ENCODE measurements at places on chromosomes 3 and 15.

GRCh38 chr3:189977174-189977573, 143.5 kb downstream of the P3H2 start:
- no peak for DNase-seq

GRCh38 chr3:182583545-182583944, 209.8 kb upstream of the ATP11B start:
- no peak for DNase-seq

DNA sequence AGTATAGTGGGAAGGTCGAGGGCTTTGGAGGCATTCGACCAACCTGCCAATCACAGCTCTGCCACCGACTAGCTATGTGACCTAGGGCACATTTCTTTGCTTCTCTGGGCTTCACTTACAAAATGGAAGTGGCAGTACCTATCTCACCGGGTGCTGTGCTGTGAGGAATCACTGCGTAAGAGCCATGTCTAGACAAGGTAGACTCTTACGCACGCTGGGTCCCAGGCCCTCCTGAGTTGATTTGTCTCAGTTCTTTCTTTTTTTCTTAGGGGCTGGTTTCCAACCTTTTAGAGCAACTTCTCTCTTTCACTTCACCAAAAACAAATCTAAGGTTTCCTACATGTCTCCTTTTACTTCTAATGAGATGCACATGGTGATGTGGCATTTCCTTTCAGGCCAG, 18.8 kb downstream of the CA12 start:
- no peak for DNase-seq

- DNase-seq: no peak
These were observed 79.4 kb downstream of the AAGAB start for GRCh38 chr15:67174864-67175573.

- DNase-seq: no peak
These were observed 115.2 kb upstream of the KCNMB2 start for GRCh38 chr3:178421069-178421468.

DNA sequence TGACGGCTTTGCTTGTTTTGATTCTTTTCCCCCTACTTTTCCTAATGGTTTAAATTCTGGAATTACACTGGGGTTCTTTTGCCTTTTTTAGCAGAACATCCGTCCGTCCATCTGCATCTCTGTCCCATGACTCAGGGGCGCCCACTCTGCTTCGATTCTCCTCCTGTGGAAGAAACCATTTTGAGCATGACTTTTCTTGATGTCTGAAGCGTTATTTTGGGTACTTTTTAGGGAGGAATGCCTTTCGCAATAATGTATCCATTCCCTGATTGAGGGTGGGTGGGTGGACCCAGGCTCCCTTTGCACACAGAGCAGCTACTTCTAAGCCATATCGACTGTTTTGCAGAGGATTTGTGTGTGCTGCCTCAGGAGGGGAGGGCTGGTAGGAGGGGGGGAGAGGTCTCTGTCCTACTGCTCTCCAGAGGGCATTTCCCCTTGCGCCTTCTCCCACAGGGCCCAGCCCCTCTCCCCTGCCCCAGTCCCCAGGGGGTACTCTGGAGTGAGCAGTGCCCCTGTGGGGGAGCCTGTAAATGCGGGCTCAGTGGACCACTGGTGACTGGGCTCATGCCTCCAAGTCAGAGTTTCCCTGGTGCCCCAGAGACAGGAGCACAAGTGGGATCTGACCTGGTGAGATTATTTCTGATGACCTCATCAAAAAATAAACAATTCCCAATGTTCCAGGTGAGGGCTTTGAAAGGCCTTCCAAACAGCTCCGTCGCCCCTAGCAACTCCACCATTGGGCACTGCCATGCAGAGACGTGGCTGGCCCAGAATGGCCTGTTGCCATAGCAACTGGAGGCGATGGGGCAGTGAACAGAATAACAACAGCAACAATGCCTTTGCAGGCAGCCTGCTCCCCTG, 19.5 kb upstream of the BSN start:
- no peak for DNase-seq

DNA sequence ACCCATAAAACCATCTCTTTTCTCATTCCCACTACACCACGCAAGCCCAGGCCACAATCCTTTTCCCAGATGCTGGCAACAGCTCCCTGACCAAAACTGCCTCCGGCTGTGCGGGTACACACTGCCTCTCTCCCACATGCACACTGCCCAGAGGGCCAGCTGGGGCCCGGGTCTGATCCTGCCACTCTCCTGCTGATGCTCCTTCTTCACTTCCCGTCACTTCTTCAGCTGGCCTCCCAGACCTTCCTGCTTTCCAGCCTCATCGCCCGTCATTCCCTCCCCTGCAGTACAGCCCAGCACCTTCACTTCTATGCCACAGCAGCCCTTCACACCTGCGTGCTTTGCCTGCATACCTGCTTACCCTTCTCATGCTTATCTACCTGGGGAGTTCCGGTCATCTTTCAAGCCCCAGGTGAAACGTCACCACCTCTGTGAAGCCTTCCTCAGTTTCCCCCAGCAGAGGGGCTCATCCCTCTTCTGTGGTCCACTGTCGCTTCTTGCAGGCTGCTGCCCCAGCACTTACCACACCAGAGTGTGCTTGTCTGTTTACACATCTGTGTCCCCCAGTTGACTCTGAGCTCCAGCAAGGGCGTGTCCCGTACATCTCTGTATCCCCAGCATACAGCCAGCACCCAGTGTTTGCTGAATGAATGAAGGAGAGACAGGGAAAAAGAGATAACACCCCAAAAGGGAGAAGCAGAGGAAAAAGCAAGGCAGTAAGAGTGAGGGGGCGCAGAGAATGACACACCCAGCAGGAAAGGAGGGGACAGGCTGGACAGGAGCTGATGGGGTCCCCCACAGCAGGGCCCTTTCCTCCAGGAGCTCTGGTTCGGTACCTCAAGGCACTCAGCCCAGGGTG, 22.2 kb downstream of the GRAMD2A start:
- no peak for DNase-seq

- DNase-seq: no peak
These were observed 45.9 kb upstream of the THUMPD3 start for GRCh38 chr3:9316881-9317361.

DNA sequence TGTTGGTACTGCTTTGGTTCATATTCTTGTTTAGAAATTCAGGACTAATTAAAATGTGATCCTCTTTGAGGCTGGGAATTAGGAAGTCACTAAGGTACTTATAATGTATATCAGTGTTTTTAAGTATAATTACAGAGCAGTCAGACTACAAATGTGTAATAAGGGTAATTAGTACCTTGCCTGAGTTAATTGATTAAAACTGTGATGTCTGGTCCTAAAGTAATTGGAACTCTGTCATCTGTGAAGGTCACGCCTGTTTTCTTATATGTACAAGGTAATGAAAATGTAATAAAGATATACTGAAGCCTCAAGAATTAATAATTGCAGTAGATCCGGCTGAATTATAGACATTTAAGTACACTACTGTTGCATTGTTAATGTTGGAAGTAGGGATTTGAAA, 32.8 kb downstream of the RIOX2 start:
- DNase-seq: no peak

DNA sequence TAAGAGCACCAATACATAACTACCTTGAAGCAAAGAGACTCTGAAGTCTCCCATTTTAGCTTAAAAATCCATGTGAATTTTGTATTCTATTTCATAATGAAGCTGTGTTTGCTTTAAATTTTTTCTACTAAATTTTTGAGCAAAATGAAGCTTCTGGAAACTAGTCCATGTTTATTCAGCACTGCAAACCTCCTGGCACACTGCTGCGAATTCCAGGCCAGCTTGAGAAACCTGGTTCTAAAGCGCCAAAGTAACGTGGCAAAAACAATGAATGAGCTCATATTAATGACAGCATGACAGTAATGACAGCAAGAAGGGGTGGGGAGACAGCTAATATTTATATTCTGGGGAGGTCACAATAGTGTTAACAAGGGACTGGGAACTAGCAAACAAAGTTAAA, 25.7 kb downstream of the CEP152 start:
- no peak for DNase-seq

DNA sequence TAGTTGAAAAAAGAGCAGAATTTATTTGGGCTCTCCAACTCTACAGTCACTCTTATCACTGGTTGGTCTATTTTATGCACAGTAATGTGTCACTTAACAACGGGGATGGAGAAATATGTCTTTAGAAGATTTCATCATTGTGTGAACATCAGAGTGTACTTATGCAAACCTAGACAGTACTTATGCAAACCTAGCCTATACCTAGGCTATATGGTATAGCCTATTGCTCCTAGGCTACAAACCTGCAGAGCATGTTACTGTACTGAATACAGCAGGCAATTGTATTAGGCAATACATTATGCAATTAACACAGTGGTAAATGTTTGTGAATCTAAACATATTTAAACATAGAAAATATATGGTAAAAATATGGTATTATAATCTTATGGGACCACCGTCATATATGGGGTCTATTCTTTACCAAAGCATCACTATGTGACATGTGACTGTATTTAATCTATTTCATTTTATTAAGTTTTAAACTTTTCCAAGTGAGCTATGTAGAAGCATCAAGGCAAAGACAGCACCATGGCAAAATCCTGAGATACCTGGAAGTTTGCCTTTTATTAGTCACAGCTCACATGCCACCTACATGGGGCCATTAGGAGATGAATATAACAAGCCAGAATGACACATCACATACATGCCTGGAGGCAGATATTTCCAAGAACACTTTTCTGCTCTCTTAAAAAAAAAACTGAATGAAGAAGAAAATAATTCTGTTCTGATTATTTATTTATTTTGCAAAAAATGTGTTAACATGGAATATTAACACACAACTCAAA, 537.4 kb downstream of the TUSC7 start:
- DNase-seq: no peak

DNA sequence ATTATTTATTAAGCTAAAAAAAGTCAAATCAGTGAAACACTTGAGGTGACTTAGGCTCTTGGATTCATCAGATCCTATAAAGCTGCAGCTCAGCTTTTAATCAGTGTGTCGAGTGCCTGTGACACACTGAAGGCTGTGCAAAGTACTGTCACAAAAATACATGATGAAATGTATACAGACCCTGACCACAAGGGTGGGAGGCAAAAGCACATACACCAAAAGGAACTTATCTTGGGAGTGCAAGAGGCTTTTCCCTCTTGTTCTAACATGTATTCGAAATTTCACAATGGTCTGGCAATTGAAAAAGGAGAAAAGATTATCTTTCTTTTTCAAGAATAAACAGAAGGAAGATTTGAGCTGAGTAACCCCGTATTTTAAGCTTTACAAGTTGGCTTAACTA, 35.9 kb downstream of the VGLL4 start:
- DNase-seq: no peak

DNA sequence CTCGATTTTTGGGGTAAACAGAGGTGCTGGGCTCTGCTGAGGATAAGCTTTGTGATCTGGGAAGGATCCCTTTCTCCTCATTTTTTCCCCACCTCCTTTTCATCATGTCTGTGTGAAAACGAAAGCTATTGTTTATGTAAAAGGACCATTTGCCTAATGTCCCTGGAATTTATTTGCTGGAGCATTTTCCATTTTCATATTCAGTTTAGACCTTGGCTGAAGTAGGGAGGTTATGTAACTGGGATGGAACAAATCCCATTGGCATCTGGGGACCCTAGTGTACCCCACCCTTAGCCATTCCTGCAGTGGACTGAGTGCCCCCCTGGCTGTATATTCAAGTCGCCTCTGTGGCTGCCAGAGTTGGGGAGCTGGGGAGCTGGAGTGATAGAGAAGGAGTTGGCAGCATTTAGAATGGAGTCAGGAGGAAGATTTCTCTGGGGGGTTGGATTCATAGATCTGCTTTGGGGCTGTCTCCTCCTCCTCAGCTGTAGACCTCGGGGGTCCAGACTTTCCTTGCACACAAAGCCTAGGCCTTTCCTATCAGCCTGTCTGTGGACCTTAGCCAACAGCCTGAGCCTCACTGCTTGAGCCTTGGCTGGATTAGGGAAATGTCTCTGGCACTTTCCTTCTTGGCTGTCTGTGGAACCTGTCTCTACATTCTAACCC, 270.4 kb upstream of the CTDSPL start:
- DNase-seq: no peak

DNA sequence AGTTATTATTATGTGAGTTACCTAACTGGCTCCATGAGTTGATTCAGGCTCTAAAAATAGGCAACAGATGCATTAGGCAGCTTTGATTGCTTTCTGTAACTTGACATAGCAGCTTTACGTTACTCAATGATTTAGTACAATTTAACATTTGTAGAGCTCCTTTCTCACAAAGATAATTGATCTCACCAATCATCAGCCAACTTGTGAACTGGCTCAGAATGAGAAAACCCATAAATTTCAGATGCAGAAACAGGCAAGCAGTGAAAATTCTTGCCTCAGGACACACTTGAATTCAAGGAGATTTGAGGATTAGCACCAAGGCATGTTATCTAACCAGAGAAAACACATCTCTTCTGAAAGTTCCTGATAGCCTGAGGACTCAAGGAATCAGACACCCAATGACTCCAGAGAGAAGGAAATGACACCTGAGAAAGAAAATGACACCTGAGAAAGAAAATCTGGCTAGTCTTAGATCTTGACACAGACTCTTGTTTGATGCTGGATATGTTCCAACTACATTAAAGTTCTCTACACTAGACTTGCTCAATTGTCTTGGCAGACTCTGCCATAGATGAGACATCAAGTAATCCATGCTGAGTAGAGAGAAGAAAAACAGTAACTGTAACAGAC, 315.1 kb upstream of the CBLB start:
- no peak for DNase-seq

All from brain pericyte (primary cell).